Neural crest cell (in vitro differentiated cells): ENCODE measurements at places on chromosomes 6 and 20.

- DNase-seq, result peak; percentile 37
These were observed 36.1 kb downstream of the PSMB1 start for GRCh38 chr6:170516783-170517616.

DNA sequence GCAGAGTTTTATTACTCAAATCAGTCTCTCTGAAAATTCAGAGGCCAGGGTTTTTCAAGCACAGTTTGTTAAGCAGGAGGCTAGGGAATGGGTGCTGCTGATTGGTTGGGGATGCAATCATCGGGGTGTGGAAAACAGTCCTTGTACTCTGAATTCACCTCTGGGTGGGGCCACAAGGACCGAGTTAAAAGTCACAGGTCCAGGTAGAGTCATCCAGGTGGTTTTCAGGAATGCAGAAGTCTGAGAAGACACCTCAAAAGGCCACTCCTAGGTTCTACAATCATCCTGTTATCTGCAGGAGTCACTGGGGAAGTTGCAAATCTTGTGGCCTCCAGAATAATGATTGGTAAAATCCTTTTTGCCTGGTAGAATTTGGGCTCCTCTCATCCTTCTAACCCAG is 371.2 kb upstream of the SULF2 start:
- DNase-seq, result no peak

- no peak for DNase-seq
These were observed 226.3 kb upstream of the KCNG1 start for GRCh38 chr20:51249215-51249614.

- no peak for DNase-seq
These were observed 99.3 kb upstream of the MRPS10 start for GRCh38 chr6:42316981-42317380.

DNA sequence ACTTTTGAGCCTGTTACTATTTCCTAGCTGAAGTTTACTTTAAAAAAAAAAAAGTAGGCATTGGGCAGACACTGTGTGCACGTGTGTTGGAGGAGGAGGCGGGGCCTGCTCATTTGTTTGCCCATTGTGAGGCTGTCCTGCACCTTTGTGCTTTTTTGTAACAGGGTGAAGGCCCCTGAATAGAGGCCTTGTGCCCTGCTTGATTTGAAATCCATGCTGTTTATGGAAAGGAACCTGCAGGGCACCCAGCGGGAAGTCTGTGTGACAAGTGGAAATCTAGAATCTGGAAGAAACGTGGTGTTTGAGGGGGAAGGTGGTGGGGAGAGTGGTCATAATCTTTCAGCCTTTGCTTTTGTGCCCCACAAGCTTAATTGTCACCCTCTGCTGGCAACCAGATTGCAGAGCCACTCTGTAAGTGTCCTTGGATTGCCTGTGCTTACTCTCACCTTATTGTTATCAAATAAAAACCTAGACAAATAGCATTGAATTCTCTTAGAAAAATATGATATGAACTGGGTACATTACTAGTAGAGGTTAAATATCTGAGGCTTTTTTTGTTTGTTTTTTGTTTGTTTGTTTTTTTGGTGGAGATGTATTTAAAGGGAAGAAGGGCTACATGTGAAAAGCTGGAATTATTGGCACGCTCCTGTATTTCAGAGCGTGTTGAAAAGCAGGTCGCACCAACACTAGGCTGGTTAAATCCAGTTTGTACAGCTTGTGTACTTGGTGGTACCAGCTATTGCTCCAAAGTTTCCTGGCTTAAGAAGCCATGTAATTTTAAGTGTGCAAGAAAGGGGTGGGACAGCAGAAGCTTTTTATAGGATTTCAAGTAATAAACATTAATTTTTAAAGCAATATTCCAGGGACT is 156.3 kb downstream of the ARID1B start:
- peak; percentile 23 for DNase-seq

GRCh38 chr20:9070304-9070703 is 1.4 kb downstream of the PLCB4 start:
- DNase-seq, result no peak

DNA sequence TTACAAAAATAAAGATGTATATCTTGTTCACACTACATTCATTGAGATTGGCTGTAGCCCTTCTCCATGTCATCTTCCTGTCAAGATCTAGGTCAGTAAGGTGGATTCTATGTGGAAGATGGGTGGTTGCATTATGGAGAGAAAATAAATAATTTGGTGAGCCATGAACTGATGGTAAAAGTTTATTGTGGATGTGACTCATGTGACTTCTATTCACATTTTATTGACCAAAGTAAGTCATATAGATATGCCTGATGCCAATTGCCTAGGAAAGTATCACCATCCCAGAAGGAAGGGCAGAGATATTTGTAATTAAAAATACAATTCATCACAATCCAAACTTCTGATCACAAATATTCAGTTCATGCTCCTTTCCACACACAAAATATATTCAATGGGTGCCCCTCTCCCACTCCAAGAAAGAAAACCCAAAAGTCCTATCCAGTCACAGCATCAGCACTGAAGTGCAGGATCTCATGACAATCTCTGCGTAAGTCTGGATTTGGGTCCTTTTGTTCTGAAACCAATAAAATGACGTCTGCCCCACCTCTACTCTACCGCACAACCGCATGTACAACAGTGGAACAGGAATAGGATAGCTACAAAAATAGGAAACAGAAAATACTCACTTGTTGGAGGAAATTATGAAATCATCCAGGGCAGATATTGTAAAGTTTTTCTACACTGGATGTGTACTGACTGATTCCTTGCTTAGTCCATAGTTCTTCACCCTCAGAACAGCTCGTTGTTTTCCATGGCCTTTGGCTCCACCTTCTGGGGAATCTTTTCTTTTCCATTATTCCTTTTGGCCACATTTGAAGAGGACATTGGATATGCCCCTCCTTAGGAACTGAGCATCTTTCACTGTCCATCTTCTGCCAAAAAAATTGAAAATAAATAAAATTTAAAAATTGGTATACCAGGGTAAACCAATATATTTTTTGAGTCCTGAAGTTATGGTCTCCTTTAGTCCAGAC is 16.1 kb upstream of the SLC17A3 start:
- DNase-seq, result peak; percentile 28

DNA sequence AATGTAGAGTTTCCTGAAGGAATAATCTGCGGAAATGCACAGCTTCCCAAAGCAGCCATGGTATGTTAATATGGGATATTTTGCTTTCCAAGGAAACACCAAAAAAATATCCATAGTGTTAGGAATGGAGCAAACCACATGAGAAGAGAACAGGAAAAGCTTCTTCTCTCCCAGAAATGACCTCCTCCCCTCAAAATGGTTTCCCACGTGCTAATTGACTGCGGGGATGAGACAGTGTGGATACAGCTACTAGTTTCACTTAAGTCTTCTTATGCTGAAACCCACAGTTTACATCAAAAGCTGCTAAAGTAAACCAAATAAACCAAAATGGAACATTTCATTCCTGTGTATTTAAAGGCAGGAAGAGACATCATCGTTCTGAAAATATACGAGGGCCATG is 69.4 kb downstream of the FYN start:
- no peak for DNase-seq

GRCh38 chr6:41155132-41155805 is 1.1 kb upstream of the TREML1 start:
- DNase-seq, result no peak

DNA sequence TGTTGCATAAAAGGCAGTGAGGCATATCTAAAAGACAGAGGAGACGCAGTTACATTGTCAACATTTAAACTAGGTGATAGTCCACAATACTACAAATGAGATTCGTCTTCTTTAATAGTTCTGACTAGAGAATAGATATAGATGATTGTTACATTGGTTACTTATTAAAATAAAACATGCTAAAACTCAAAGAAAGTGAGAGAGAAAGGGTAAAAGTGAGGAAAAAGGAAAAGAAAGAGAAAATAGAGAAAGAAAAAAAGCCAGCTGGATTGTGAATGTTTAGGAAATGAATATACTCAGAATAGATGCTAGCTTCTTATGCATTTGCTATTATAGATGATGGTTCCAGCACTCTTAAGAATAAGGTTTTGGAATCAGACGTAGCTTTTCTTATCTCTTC is 27.7 kb upstream of the FAM162B start:
- DNase-seq, result no peak

DNA sequence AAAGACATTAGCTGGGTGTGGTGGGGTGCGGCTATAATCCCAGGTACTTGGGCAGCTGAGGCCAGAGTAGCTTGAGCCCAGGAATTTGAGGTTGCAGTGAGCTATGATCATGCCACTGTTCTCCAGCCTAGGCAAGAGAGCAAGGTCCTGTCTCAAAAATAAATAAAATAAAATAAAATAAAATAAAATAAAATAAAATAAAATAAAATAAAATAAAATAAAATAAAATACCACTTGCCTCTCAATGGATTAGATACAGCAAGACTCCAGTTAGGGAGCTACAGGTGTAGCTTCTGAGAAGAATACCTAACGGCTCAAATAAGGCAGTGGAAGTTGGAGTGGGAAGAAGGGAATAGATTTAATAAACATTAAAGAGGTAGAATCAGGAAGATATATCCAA is 13.7 kb upstream of the PAK5 start:
- DNase-seq, result no peak

- no peak for DNase-seq
These were observed 148.5 kb upstream of the PDE7B start for GRCh38 chr6:135703007-135703406.

DNA sequence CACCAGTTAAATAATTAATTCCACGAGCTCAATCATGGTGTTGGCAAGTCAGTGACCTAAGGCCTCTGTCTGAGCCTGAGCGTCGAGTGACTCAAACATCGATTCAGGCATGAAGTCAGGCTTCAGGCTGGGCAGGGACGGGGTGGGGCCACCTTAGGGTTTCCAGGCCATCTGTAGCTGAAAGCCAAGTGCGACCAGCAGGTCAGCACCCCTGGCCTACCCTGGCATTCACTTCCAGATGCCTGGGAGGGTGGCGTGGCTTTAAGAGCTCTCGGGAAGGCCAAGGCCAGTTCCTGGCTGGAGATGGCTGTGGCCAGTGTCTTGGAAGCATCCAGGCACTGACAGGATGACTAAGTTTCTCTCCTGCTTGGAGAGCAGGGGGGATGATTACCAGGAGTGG is 113.4 kb downstream of the DACT2 start:
- DNase-seq, result no peak

DNA sequence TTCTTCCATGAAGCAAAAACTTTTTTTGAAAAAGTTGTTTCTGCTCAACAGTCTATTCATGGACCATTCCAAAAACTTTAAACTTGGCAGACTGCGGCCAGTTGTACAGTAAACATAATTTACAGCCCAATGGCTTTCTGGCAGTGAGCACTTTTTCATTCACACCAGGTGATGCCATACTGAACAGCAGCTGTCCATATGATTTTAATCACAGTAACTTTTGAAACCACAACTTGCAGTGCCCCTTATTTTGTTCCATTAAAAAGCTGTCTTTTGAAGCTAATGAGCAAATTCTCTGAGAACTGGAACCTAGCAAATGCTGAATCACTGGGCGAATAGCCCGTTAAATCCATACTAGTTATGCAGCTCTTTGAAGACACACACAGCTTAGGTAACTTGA is 576.6 kb downstream of the PTPRT start:
- no peak for DNase-seq

DNA sequence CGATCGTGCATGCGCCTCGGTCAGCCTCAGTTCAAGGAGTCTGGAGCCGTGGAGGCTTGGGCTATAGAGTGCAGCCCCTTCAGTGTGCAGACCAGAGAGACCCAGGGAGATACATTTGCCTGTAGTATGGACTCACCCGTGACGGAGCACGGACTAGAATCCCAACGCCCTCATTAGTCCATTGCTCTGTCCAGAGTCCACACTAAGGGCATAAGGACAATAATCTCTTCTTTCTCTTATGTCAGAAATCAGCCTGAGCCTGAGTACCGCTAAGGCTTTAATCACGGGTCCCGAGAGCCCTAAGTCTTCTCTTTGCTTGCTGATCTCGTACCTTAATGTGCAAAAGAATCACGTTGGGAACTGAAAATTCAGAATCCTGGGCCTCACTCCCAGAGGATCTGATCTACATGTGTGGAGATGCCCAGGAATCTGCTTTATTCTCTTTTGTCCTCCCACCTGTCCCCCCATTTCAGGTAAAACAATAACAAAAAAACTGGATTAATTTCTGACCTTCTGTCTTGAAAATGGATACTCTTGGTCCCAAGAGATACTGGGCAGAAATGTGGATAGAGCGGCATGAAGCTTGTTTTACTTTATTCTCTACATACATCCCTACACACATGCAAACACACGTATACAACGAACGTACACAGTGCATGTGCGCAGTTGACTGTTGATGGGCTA is 671 bp downstream of the BPHL start:
- DNase-seq, result no peak

DNA sequence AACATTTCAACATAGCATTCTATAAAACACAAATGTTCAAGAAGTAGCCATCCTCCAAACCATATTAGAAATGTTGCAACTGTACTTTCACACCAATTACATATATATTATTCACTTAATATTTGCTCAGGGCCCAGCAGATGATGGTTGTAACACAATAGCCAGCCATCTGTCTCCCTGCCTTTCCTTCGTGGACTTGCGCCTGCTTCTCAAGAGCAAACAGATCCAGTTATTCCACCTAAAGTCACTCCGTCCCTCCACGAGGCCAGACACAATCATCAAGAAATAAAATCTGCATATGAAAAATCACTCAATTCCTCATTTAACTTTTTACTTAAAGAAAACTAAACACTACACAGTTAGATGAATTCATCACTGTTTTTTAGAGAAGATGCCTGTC is 160.4 kb downstream of the RALGAPA2 start:
- DNase-seq, result no peak

DNA sequence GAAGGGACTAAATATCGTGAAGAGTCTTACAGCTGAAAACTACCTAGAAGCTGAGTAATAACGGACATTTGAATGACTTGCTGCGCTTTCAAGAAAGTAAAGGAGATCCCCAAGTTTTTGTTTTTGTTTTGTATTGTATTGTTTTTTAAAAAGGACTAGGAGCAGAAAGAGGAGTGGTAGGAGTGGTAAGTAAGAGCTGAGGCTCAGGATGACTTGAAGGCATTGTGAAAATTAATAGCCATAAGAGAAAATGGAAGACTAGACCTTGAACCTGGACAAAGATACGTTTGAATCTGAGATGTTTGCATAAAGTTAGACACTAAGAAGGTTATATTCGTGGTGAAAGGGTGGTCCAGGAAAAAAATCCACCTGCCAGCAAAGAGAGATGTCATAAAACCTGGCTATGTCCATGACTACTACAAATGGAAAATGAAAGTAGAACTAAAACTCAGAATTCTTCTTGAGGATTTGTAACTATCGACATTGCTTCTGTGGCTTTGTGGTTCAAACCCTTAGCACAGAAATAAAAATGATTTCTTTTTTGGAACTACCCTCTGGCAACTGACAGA is 824.8 kb upstream of the FLRT3 start:
- DNase-seq, result no peak

- DNase-seq, result no peak
These were observed 64.4 kb downstream of the SNAP25 start for GRCh38 chr20:10282979-10283456.
